Left hindlimb (tissue), 1 donor: ENCODE measurements at places on chromosomes 1 and 21.

GRCh38 chr1:15100880-15101760, 52.4 kb upstream of the TMEM51 start:
- DNase-seq: no peak

- no peak for DNase-seq
Measured at GRCh38 chr1:218426343-218426657, 81.2 kb downstream of the TGFB2 start.

- DNase-seq: no peak
Measured at GRCh38 chr1:94025383-94026340, 95.3 kb downstream of the ABCA4 start.

GRCh38 chr1:160092366-160093068, 5.9 kb downstream of the IGSF8 start:
- peak; percentile 35 for DNase-seq

GRCh38 chr1:155648207-155649147, 38.5 kb downstream of the MSTO1 start:
- DNase-seq: no peak

- DNase-seq: no peak
Measured at GRCh38 chr1:1554550-1554925, 14.1 kb upstream of the TMEM240 start.
